Stimulated activated CD4-positive, alpha-beta T cell treated with anti-CD3 and anti-CD28 coated beads, Interleukin-15, amount 100 ng/mL, for 1 hour (primary cell): ENCODE measurements at places on chromosomes 3 and 15.

GRCh38 chr15:88663141-88663621, 24.4 kb downstream of the ISG20 start:
- no peak for DNase-seq

GRCh38 chr3:36380221-36381031, at the start of gene STAC:
STAC (plus strand) TSS chr3:36380504; CDS start chr3:36380644, 140 bp downstream.
- no peak for DNase-seq

DNA sequence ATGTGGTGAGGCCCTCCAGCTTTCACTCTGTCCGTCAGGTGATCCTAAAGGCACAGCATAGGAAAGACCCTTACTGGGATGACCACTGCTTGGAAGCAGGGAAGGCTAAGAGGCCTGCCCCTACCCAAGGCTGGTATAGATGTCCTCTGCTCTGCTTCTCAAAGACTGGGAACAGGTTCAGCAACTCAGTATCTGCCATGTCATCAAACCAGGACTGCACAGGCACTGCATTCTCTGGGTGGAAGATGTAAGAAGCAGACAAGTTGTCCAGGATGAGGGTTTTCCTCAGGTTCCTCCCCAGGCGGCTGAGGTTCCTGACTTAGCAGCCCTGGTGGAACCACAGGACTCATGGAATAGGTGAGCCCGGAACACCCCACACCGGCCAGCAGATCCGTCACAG, 4.7 kb downstream of the FAM98B start:
- no peak for DNase-seq

DNA sequence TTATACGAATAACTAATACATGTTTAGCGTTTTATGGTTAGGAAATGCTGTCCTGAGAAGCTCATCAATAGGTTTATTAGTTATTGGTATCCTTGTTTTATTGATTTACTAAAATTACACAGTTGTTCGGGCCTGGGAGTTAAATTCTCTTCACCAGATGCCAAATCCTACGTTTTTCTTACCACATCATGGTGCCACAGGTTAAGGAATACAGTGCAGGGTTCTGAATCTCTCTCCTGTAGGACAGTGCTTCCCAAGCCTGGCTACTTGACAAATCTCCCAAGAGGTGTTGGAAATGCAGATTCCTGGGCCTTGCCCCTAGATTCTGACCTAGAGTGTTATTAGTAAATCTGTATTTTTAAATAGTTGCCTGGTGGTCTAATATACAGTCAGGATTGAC, 273.4 kb upstream of the LRRFIP2 start:
- DNase-seq: no peak

GRCh38 chr3:38032328-38032865, 3.0 kb upstream of the PLCD1 start:
- DNase-seq: no peak

- DNase-seq: no peak
These were observed 251.0 kb upstream of the RARB start for GRCh38 chr3:25177041-25177440.

DNA sequence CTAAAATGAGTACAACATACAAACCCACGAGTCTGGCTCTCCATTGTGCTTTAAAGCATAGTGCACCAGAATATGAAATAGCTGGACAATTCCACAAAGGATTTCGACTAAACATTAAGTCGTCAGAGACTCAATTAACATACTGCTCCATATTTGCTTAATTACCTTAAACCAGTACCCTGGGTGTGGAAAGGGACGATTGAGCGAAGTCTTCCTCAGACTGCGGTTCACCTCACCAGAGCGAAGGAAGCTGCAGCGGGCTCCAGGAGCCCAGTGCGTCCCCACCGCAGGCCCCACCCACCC, 218 bp upstream of the TRPC1 start:
- DNase-seq: no peak

DNA sequence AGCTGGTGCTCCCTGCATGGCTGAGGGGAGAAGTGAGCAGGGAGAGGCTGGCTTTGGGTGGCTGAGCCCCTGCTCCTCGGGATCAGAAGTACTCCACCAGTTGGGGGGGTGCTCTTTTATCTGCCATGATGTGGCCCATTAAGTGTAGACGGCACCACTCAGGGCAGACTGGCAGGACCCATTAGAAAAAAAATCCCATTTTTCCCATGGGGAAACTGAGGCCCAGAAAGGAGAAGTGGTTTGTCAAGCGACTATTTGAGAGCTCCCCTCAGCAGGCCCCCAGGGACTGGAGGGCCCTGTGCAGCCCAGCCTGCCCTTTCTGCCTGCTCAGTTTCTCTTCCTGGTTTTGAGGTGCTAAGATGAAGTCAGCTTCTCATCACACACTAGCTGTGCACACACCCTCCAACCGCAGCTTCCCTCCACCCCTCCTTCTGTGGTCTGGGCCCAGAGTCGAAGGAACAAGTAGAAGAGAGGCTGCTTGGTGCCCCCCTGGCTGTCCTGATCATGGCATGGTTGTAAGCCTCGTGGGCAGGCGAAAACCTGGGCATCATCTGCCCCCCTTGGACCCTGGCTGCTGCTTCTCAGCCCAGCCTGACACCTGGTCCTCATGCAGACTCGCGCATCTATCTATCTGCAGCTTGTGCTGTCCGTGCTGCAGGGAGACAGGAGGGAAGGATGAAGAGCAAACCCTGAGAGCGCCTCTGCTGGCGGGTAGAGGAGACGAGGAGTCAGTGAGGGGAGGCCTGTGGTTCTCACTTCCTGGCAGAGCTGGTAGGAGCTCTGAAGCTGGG, 5.6 kb downstream of the CSK start:
- DNase-seq: peak; percentile 78

- DNase-seq: no peak
These were observed at the start of gene BNC1 for GRCh38 chr15:83284559-83285283. BNC1 (minus strand) TSS chr15:83284664; CDS start chr15:83284628, 36 bp downstream.

DNA sequence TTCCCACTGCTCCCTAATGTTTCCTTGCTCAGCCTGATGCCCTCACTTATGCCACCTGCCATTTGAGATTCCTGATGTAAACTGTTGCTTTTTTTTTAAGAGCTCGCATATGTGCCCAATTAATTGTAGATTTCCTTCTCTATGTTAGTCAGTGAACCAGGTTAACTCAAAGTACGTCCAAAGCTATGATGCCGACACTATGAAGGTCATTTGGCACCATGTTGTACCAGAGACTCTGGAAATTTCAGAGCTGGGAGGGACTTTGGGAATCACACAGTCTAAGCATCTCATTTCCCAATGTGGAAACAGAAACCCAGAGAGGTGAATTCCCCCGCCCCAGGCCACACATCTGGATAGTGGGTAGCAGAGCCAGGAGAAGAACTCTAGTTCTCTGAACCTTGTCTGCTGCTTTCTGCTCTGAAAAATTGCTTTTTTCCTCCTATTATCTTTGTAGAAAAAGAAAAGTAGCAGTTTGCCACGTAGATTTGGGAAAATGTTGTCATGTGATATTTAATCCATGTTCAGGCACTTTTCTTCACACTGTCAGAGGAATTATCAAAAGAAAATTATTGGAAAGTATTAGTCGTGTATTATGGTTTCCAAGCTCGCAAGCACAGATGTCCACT, 38.5 kb upstream of the TNFAIP8L3 start:
- no peak for DNase-seq

- DNase-seq: no peak
These were observed 51.6 kb upstream of the MRPS22 start for GRCh38 chr3:139292192-139292591.

DNA sequence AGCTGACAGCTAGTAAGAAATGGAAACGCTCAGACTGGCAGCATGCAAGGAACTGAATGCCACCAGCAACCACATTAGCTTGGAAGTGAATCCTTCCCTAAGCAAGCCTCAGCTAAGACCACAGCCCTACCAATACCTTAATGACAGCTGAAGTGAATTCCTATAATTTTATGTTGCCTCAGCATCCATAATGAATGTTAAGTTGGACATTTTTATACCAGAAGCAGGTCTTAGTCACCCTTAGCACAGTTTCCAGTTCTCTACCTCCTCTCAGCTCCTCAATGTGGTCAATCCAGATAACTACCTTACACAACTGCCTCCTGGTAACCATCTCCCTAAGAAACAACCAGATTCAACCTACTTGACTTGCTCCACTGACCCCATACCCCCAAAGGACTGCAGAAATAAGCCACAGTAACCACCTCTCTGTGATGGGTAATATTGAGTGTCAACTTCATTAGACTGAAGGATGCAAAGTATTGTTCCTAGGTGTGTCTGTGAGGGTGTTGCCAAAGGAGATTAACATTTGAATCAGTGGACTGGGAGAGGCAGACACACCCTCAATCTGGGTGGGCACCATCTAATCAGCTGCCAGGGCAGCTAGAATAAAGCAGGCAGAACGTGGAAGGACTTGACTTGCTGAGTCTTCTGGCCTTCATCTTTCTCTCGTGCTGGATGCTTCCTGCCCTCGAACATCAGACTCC, 33.5 kb downstream of the NEDD4 start:
- no peak for DNase-seq

GRCh38 chr15:77975332-77976094, 102.0 kb downstream of the TBC1D2B start:
- no peak for DNase-seq

DNA sequence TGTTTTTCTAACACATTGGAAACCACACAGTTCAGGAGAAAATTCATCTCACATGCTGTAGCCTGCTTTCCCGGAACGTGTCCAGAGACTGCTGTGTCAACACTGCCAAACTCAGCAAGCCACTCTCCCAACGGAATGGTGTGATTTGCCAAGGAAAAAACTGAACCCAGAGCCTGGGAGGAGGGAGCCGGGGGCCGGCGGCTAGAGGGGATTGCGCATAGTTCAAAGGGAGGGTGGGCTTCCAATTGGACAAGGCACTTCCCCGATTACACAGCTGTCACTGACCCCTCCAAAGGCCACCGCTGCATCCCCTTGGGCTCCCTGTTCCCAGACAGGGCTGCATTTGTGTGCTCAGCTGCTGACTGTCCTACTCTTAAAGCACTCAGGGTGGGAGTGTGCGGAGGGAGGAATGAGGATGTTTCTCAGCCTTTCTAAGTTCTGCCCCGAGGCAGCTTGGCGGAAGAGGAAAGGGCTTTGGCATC, 256.2 kb downstream of the ZNF621 start:
- DNase-seq: no peak
